ENCODE measurements at places on chromosomes 6 and 20.

DNA sequence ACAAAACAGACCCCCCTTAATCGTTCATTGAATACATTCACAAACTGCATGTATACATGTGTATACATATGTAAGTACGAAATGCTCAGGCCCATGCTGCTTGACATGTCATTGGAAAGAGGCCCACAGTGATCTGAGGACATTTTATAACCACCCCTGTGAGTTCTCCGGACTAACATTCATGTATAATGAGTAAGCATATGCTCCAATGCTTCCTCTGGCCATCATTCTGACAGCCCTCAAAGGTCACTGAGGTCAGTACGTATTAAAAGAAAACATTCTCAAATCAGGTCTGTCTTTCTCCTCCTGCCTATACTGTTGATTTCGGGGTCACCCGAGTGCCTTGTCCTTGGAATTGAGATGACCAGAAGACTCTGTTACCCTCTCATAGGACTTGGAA is 54.9 kb downstream of the TENT5A start:
- no peak for DNase-seq

- DNase-seq = peak; percentile 19
These were observed 111.7 kb downstream of the PREX1 start for GRCh38 chr20:48716086-48716485.

DNA sequence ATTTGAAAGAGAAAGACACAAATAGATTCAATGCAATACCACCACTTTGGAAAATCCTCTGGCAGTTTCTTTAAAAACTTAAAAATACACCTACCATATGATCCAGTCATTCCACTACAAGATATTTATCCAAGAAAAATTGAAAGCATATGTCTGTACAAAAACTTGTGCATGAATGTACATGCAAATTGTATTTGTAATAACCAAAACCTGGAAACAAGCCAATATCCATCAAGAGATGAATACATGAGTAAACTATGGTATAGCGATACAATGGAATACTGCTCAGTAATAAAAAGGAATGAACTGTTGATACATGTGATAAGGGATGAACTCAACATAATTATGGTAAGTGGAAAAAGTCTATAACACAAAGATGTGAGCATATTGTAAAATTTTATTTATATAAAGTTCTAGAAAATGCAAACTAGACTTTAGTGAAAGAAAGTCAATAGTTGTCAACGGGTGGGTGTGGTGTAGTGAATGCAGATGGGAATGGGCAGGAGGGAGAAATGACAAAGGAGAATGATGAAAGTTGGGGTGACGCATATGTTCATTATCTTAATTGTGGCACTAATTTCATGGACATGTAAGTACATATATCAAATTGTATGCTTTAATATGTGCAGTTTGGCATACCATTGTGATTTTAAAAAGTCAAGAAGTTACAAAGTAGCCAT is 347.5 kb downstream of the SAMD5 start:
- no peak for DNase-seq

DNA sequence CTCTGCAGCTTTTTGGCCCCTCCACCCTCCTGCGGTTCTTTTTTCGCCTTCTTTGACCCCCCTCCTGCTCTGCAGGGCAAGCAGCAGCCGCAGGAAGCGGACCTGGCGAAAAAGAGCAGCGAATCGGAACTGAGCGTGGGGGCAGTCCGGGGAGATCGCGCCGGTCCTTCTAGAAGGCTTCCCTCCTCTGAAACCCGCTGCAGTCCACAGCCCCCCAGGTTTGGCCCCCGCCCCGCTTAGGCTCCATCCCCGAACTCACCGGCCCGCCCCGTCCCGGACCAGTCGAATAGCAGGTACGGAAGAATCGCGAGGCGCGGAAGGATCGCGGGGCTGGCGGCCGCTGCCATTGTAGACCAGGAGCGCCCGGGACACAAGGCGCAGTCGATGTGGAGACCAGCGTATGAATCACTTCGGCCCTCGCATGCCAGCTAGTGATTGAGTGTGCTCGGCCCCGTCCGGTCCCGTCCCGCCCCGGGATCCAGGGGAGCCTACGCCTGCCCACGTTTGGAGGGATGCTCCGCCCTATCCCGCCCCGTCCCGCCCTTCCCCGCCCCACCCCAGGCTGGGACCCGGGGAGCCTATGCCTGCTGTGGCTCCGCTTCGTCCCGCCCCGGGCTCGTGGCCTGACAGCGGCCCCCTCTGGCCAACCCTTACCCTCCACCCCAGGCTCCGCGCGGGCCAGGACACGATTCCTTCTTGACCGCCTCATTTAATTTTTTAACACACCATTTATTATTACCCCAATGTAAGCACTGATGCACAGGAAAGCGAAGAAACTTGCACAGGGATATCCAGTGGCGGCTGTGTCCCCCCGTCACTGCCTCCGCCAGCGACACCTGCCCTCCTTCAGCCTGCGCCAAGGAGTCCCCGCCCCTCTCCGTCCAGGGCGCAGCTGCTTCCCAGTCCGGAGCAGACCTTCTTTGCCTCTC is at the start of gene ULBP3:
ULBP3 (minus strand) TSS at position 402 of the 929 bp plus-strand sequence; CDS start at position 347, 55 bp downstream.
- DNase-seq = peak; percentile 22

DNA sequence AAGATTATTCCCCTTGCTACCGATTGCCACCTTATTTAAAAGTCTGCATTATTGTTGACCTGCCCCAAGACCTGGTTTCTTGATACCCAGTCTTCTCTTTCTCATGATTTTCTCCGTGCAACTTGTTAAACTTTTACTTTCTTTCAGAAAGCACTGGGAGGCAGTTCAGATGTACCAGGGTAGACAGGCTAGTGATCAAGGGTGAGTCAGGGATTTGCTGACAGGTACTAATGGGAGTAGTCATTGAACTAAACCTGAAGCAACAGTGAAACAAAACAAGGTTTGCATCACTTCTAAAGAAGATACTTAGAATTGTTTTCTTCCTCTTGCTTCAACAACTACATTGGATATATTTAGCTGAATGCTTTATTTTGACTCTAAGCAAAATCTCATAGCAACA is 124.4 kb downstream of the KCNQ5 start:
- no peak for DNase-seq

GRCh38 chr6:13120483-13121482 is 207.6 kb downstream of the TBC1D7 start:
- DNase-seq = no peak

GRCh38 chr6:36985808-36986703 is at the start of gene MTCH1:
MTCH1 (minus strand) TSS chr6:36986196; CDS start chr6:36986173, 23 bp downstream.
- DNase-seq = peak; percentile 55

GRCh38 chr6:119124079-119124824 is 45.8 kb upstream of the FAM184A start:
- DNase-seq = no peak

DNA sequence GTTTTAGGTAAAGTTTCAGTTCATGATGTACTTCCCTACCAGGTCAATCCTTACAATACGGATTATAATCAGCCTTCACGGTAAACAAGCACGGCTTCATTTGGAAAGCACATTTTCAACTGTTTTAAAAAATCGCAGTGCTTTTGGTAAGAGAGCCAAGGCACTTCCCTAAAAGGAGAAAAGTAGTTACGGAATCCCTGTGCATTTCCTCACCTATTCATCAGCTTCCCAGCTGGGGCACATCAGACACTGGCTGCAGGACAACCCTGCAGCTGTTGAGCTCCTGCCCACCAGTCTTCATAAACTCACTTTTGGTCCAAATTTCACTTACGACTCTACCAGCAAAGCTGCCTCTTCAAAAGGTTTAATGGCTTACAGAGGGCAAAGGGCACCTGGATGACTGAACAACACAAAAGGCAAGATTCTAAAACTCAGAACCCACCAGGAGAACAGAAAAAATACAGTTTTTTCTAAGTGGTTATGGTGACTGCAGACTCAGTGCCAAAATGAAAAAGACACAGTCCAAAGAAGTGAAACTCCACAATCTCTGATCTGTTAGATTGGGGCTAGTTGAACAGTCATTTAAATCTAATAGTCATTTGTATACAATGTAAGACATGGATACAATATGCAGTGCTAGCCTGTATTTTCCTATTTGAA is 7.5 kb downstream of the SNX5 start:
- DNase-seq = no peak

GRCh38 chr20:35062478-35062877 is 30.1 kb downstream of the TRPC4AP start:
- no peak for DNase-seq

DNA sequence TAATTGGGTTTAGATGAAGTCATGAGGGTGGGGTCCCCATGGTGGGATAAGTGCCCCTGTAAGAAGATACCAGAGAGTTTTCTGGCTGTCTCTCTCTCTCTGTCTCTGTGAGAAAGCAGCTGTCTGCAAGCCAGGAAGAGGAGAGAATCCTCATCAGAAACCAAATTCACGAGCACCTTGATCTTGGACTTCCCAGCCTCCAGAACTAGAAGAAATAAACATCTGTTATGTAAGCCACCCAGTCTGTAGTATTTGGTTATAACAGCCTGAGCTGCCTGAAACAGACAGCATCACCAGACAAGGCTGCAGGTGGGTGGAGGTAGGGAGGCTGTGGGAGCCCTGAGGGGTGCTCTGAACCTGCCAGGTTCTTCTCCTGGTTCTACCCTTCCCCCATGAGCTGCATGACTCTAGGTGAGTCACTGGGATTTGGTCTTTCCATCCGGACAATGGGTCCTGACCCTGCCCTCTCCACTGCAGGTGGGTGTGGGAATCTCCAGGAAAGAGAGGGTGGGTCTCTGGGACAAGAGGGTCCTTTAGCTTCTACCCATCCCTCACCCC is 34.3 kb upstream of the VEGFA start:
- no peak for DNase-seq

DNA sequence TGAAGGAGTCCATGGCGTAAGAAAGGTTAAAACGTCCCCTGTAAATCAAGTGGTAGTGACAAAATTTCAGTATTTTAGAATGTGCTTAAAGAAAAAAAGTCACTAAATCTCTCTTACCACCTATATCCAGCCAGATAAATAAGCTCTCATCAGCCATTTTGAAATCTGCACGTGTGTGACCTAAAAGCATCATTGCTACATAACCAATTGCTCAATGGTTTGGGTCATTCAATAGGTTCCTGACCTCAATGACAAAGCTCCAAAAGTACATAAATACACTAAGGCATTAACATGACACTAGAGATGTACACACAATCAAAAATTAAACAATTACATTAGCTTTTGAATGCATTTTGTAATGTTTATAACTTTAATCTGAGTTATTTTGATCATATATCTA is 272.4 kb downstream of the GMDS start:
- no peak for DNase-seq

DNA sequence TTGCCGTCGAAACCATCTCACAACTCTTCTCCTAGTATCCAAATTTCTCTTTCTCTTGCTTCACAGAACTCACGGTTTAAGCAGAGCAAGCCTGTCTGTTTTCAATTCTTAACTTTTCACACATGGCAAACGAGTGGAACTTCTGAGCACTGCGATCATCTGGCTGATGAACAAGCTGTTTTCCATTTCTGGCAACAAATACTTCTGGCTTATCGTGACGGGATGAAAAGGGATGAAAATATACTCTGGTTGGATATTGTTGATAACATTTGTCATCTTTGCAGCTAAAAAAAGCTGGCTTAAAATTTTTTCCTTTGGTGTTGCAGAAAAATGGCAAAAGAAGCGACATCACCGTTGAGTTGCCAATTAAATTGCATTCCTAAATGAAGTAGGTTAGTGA is 515.2 kb upstream of the JARID2 start:
- DNase-seq = no peak

- DNase-seq = no peak
These were observed 98.0 kb downstream of the KIF16B start for GRCh38 chr20:16475225-16475624.
